Femur (tissue), 1 donor: ENCODE measurements at places on chromosomes 11 and 22.

DNA sequence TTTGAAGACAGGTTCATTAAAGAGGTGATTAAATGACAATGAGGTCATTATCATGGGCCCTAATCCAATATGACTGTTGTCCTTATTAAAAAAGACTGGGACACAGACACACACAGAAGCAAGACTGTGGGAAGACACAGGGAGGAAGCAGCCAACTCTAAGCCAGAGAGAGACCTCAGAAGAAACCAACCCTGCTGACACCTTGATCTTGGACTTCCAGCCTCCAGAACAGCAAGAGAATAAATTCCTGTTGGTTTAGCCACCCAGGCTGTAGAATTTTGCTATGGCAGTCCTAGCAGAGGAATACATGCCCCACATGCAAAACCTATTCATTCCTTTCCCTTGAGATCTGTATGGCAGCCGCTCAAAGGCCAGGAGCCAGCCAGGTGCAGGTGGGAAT is 35.6 kb upstream of the CACNG2 start:
- DNase-seq, result peak; percentile 0

- DNase-seq, result peak; percentile 89
These were observed 20.6 kb downstream of the STARD10 start for GRCh38 chr11:72773291-72773690.

DNA sequence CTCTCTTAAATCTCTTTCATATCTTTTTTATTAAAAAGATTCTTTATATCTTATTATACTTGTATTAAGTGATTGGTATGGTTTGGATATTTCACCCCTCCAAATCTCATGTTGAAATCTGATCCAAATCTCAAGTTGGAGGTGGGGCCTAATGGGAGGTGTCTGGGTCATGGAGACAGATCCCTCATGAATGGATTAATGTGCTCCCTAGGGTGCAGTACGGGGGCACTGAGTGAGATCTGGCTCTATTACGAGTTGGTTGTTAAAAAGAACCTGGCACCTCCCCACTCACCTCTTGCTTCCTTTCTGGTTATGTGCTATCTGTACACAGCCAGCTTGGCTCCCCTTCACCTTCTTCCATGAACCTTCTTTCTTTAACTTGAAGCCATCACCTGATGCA is 149.6 kb downstream of the CWF19L2 start:
- no peak for DNase-seq

DNA sequence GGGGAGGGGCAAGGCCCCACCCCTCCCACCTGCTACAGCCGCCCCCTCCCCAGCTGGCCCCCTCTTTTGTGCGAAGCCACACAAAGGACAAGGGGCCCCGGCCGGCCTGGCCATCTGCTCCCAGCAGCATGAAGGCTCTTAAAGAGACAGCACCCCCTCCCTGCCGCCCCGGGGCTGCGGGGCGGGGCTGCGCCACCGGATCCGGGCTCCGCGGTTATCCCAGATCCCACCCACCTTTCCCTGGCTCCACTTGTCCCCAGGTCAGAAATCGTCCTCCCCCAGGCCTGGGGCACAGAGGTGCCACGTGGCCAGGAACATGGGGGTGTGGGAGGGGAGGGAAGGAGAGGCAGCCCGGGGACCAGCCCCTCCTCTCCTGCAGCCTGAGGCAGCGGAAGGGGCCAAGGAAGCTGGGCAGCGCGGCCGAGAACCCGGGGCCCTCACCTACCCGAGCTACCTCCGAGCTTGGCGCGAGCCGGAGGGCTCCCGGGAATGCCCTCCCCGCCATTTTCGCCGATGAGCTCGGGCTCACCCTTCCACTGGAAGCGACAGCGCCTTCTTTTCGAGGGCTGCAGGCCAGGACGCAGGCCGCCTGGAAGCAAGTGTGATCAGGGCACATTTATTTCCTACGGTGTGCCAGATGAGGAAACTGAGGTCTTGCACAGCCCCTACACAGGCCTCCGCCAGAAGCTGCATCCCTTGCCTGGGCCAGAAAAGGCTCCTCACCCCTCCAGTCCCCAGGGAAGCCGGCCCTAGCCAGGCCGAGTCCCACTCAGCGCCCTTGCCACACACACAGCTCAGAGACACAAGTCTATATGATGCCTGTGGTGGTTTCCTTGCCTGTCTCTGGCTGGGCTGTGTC is 2.5 kb upstream of the RCOR2 start:
- peak; percentile 77 for DNase-seq

- DNase-seq, result peak; percentile 80
These were observed 1.0 kb downstream of the POU2AF3 start for GRCh38 chr11:111299101-111300026.

DNA sequence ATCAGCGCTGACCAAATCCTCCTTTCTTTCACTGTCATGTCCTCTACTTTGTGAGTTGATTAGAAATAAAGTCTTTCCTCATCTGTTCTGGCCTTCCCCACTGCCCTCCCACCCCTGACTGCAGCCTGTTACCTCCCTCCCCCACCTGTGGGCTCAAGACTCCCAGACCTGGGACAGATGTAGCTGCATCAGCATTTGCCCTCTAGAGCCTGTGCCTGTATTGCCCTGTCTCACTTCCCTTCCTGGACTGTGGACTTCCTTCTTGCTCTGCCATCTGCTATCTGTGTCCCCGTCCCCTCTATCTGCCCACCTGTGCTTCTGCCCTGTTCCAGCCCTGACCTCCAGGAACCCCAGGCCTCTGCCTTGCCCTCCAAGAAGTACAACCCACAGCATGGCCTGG is 122.5 kb downstream of the GALNT18 start:
- DNase-seq, result no peak

GRCh38 chr11:77122576-77123212 is 5.4 kb upstream of the MYO7A start:
- DNase-seq, result no peak

GRCh38 chr22:47267513-47268282 is 505.2 kb downstream of the TBC1D22A start:
- no peak for DNase-seq

GRCh38 chr22:20084547-20085413 is 4.7 kb downstream of the DGCR8 start:
- DNase-seq, result no peak

- no peak for DNase-seq
These were observed 15.4 kb downstream of the SLC3A2 start for GRCh38 chr11:62896049-62896448.

- DNase-seq, result no peak
These were observed 42.2 kb upstream of the DNAJB7 start for GRCh38 chr22:40904101-40904500.

GRCh38 chr11:93484716-93485115 is 58.5 kb downstream of the SMCO4 start:
- DNase-seq, result no peak

DNA sequence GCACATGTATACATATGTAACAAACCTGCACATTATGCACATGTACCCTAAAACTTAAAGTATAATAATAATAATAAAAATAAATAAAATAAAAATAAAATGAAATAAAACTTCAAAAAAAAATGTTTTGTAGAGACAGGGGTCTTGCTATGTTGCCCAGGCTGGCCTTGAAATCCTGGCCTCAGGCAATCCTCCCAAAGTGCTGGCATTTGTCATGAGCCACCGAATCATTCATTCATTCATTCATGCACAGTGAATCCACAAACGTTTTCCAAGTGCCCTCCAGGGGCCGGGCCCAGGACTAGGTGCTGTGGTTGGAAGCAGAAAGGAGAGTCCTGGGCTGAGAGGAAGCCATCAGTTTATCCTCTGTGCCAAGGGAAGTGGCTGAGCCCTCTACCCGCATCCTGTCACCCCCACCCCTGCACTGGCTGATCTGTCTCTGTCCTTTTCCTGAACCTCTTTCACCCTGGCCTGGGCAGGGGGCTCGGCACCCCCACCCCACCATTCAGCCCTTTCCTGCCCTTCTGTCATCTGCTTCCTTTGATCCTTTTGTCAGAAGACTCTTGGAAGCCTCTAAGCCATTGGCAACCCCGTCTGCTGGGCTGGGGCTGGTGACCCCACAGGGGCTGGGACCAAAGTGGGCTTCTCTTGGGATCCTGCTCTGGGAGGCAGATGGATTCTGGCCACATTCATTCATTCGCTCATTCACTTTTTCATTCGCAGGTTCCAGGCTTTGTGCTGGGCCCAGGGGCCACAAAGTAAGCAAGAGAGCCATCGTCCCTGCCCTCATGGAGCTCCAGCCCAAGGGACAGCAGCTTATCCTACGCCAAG is 84.3 kb downstream of the IGLL1 start:
- no peak for DNase-seq

GRCh38 chr11:73151416-73151815 is 9.3 kb upstream of the FCHSD2 start:
- peak; percentile 13 for DNase-seq

- DNase-seq, result no peak
These were observed 1036.3 kb upstream of the TENM4 start for GRCh38 chr11:80477178-80477577.

DNA sequence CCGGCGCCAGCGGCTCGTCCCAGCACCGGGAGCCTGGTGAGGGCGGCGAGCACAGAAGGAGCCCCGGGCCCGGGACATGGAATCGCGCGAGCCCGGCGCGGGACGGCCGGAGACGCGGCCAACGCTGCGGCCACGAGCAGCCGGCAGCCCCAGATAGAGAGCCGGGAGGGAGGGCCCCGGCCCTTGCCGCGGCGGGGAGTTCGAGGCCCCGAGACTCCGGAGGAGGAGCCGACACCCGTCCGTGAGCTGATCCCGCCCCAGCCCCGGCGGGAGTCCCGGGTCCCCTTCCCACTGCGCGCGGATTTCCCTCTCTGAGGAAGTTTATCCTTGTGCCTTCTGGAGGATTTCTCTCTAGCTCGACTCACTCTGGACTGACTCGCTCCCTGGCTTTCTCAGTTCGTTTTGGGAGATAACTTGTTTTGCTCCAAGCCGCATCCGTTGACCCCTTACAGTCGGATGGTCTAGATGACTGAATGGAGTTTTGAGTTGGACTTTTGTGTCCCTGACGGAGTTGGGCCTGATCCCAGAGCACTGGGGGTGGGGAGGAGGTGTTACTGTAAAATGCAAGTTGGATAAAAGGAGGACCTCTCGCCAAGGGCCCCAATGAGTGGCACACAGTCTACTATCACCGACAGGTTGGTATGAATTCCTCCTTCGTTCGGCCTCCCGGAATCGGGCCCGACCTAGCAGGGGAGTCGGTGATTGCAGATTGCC is 585 bp downstream of the ARHGEF12 start:
- peak; percentile 75 for DNase-seq

DNA sequence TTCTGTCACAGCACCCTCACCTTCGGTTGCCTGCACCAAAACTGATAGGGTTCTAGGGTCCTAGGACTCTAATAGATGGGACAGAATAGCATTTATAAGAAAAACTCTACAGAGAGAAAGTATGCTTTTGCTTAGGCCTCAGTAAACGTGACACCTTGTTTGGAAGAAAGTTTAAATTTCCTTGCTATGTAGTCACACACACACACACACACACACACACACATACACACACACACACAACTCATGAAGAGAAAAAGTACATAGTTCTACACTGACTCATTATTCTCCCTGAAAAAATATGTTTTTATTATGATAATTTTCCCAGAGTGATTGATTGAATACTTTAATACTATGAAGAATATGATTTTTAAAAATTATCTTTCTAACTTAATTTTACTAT is 220.8 kb upstream of the SNX19 start:
- DNase-seq, result no peak

DNA sequence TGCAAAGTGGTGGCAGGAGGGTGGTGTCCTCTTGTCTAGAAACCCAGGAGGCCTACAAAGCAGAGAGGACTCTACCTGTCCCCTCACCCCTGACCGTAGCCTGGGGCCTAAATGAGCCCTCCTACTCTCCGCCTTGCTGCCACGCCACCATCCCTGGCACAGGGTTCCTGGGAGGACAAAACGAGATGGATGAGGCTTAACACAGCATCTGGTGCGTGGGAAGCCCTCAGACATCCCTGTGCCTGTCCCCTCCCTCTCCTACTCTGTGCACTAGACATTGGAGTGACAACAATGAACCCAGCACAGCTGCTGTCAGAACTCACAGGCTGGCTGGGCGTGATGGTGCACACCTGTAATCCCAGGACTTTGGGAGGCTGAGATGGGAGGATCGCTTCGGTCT is 36.4 kb upstream of the DKK3 start:
- no peak for DNase-seq

GRCh38 chr11:48032721-48033120 is 52.4 kb downstream of the PTPRJ start:
- DNase-seq, result no peak

DNA sequence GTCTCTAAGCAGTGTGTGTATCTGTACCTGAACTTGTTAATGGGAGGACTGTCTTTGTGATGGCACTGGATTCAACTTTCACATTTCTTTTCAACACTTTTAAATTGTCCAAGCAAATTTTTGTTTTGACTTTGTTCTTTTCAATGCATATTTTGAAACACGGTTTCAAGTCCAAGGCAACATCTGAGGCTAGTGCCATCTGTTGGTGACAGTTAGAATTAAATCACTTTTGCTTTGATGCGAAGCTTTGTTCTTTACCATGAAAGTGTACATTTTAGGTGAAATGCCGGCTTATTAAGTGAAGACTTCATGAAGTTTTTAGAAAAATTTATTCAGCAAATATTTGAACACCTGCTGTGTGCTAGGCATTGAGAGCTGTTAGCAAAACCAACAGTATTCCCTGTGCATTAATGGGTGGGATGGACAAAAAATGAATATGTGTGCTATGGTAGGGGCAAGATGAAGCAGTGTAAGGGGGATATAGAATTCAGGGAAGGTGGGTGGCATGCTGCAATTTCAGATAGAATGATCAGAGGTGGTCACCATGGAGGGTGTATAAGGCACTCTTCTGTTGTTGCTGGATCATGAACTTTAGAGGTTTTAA is 70.2 kb downstream of the DDX10 start:
- no peak for DNase-seq

- DNase-seq, result no peak
These were observed 12.5 kb upstream of the SMIM35 start for GRCh38 chr11:118098996-118099837.

- no peak for DNase-seq
These were observed 57.5 kb upstream of the PPARA start for GRCh38 chr22:46092670-46093410.
